ENCODE measurements at places on chromosomes 16 and 17.

- DNase-seq, result no peak
Observed at GRCh38 chr17:58224315-58224714, 5.3 kb upstream of the MKS1 start.

DNA sequence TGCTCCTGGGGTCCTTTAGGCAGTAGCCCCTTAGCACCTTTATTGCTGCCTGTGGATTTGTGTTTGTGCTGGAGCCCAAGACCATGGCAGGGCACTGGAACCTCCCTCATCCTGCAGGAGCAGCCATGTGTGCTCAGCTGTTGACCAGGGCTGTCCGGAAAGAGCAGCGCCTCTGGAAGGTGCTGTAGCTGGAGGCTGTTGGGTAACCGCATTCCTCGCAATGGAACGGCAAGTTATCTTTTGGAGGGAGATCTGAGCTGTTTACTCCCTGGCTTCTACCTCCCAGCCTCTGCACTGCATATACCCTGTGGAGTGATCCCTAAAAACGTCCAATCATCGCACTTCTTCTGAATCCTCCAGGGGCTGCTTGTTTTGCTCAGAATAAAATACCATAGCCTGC, 291.0 kb downstream of the SNX29 start:
- no peak for DNase-seq

- DNase-seq, result no peak
Observed at GRCh38 chr17:79202480-79202879, 127.9 kb downstream of the ENGASE start.

GRCh38 chr17:30897311-30897710, 8.7 kb downstream of the TEFM start:
- DNase-seq, result no peak

DNA sequence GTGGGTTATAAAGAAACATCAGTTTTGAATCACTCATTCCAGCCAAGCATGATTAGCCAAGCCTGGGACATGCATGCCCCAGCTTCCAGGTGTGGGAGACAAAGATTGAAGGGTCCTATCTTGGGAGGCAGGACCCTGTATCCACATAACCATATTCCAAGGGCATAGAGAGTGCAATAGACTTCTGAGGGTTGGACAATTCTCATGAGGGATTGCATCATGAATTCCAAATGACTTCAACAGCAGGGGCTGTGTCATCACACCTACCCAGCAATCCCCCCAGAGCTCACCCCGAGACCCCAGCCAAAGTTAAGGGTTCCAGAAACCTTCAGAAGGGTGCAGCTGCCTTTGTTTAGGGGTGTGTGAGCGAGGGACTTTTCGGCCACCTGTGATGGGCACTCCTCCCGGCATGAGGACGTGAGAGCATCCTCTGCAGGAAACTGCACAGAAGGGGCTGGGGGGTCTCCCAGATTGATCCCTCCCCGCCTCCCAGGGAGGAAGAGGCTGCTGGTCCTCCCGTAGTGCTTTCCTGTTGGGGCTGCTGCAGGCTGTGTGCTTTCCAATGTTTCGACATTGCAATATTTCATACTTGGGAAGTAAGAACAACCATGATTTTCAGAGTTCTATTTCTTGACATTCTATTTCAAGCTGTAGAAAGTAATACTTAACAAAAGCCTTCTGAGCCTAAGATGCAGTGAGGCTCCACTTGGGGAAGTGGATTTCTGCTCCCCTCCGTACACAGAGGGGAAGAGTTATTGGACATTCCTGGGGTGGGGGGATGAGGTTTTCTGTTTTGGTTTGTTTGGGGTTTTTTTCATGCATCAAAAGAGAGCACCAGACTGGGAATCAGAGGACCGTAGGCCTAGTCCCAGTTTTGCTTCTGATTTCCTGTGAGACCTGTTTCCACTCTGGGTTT, 13.3 kb upstream of the PITPNM3 start:
- DNase-seq, result no peak

DNA sequence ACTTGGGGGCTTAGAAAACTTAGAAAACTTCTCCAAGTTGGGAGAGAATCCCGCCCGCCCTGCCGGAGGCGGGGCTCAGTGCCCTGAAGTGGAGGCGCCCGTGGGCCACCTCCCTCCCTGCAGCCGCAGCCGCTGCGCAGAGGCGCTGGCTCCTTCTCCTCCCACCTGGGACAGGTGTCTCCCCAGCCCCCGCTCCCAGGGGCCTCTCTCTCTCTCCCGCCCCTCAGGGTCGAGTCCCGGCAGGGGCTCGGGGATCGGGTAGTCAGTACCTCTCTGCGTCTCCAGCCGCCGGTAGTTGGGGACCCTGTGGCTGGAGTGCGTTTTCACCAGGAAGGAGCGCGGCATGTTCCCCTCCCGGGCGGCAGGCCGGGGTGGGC, 257 bp downstream of the SNAI3 start:
- no peak for DNase-seq

GRCh38 chr16:3004319-3004718, 8.4 kb upstream of the CLDN9 start:
- no peak for DNase-seq

DNA sequence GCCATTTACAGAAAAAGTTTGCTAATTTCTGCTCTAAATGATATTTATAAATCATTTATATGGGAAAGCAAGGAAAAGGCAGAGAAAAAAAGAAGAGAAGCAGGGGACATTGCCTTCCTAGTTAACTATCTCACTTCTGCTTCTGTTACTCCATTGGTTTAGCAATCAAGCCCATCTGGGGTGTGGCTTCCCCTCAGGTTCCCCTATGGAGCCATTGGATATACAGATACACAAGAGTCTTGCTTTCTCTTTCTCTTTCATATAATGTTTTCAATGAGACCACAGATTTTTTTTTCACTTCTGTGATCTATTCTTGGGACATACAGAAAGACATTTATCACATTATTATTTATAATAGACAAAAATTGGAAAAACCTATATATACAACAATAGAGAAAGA, 105.6 kb upstream of the TOM1L1 start:
- DNase-seq, result no peak

DNA sequence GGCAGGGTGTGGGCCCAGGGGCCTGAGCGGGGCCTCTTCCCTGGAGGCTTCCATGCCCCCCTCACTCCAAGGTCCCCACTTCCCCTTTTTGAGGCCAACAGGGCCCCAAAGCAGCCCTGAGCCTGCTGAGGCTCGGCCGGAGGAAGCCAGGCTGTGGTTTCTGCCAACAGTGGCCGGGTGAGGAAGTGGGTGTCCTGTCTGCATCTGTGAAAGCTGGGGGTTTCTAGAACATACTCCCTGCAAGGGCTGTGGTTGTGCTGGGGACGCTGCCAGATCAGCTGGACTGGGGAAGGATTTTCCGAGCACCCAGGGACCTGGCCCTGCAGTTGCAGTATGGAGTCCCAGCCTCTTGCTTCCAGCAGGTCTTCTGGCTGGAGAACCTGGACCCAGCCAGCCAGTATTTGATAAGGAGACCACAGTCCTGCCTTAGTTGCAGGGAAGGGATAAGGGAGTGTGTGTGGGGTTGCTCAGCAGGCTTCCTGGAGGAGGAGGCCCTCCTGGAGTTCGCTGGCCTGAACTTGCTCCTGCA, 15.7 kb downstream of the ADCY7 start:
- DNase-seq, result no peak

DNA sequence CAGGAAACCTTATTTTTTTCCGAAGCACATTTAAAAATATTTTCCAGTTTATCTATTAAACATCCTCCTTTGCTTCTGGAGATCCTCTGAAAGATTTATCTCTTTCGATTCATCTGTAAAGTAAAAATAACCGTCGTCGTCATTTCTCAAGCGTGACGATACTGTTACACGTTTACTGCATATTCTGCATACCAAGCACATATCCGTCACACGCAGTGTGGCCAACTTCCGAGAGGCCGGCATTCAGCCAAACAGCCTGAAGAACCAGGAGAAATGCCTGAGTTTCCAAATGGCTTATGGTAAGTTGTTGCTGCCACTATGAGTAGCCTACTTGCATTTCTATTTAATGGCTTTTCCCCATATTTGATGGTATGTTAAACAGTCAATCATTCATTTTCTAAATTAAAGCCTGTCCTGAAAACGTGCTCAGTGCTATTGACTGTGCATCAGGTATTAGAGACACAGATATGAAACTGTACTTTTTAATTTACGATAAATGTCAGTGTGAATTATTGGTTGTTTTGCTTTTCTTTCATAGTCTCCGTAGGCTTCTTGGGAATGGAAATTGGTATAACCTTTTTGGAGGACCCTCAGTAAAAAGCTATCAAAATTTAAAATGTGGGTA, 275.7 kb downstream of the WWOX start:
- DNase-seq, result no peak

DNA sequence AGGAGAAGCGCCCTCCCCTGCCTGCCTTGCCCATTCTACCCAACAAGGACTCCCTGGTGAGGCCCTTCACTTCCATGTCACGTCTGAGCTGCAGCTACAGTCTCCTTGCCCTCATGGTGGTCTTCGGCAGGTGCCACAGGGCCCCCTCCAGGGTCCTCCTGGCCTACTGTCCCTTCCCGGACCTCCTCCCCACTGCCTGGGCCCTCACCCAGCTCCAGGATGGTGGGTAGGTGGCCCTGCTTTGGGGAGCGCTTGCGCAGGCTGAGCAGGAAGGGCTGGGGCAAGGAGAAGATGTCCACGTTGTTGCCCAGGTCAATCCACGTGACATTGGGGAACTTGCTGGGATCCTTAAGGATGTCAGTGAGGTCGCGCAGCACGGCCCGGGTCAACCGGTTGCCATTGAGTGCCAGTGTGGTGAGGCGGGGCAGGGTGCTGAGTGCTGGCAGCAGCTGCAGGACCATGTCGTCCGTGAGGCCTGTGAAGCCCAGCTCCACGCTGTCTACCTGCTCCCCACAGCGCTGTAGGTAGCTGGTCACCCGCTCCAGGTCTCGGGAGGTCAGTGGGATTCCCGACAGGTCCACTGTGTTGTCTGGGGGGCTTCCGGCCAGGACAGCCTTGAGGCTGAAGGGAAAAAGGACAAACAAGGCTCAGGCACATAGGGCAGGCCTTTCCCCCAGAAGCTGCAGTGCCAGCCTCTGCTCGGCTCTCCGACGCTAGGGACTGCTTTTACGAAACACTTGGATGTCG, 28.3 kb downstream of the TRPV2 start:
- no peak for DNase-seq

- peak; percentile 70 for DNase-seq
Observed at GRCh38 chr16:2663553-2664546, 18.5 kb upstream of the KCTD5 start.

- DNase-seq, result no peak
Observed at GRCh38 chr16:70561623-70562022, 38.0 kb downstream of the SF3B3 start.

GRCh38 chr16:89507214-89507833, 879 bp upstream of the SPG7 start:
- no peak for DNase-seq

DNA sequence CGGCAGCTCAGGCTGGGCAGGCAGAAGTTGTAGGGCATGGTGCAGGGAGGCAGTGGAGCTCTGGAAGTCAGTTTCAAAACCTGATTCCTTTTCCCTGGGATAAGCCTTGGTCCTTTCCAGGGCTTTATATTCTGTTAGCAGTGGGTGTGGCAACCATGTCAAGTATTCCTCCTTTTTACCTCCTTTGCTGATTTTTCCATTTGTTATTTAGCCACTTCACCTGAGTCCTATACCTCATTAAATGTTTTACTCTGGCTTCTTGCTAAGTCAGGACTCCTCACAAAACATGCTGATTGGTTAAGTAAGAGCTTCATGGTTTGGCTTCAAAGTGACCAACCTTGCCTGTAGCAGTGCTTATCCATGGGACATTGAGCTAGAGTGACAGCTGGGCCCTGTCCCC, at the start of gene KRT33B:
KRT33B (minus strand) TSS at position 101 of the 400 bp plus-strand sequence; CDS start at position 38, 63 bp downstream.
- DNase-seq, result no peak

DNA sequence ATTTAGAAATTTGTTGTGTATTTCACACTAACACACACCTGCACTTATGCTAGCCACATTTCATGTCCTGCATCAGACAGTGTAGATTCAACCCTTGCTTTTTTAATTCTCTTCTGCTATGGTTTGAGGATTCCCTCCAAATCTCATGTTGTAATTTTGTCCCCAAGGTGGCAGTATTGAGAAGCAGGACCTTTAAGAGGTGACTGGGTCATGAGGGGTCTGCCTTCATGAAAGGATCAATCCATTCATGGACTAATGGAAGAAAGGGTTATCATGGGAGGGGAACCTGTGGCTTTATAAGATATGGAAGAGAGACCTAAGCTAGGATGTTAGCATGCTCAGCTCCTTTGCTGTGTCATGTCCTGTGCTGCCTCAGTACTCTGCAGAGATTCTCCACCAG, 1032.2 kb downstream of the CDH11 start:
- DNase-seq, result no peak

DNA sequence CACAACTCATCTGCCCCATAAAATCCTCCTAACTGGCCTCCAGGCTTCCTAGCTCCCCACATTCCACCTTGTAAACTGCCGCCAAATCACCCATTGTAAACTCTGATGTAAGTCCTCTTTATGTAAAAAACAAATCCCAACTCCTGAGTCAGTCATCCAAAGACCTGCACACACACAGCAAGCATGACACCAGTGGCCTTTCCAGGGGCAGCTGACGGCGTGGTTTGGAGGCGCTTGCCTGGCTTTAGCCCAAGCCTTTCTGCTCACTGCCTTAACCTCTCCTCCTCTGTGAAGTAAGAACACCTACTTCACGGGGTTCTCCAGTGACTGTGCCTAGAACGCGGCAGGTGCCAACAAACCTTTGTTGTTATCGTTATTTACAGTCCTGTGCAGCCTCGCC, 14.0 kb downstream of the UBE2O start:
- no peak for DNase-seq

GRCh38 chr16:29820730-29821642, 724 bp downstream of the MVP start:
- no peak for DNase-seq

- DNase-seq, result no peak
Observed at GRCh38 chr17:45436625-45437464, 4.2 kb upstream of the ARHGAP27 start.

DNA sequence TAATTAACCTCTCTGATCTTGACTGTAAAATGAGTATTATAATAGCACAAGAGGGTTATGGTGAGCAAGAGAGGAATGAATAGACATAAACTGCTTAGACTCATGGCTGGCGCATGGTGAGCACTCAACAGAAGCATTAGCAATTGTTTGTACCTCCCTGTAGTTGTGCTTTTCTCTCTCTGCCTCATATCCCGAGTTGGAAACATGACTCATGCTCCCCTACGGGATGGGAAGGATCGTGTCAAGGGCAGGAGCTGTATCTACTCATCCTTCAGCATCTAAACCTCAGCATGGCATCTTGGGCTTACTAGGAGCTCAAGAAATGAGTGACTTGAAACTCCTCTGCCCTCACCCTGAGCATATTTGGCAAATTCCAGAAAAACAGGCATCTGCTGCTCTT, 299.6 kb downstream of the MAP2K4 start:
- DNase-seq, result no peak

DNA sequence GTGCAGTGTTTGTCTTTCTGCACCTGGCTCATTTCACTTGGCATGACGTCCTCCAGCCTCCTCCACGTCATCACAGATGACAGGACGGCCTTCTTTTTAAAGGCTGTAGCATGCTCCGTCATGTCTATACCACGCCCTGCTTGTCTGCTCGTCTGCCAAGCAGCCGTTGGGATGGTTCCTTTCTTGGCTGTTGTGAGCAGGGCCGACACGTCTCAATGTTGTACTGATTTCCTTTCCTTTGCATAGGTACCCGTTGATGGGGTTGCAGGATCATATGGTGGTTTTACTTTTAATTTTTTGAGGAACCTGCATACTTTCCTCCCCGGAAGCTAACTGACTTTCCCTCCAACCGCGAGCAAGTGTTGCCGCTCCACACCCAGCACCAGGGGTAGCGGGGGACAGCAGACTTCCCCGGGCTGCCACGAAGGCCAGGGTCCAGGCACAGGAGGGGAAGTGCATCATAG, 212.2 kb upstream of the ZNF469 start:
- no peak for DNase-seq

All from stimulated activated CD4-positive, alpha-beta T cell treated with anti-CD3 and anti-CD28 coated beads, Interleukin-4, amount 100 ng/mL, for 48 hours (primary cell).